EL (cell line): ENCODE measurements at places on chromosomes 12 and 14.

DNA sequence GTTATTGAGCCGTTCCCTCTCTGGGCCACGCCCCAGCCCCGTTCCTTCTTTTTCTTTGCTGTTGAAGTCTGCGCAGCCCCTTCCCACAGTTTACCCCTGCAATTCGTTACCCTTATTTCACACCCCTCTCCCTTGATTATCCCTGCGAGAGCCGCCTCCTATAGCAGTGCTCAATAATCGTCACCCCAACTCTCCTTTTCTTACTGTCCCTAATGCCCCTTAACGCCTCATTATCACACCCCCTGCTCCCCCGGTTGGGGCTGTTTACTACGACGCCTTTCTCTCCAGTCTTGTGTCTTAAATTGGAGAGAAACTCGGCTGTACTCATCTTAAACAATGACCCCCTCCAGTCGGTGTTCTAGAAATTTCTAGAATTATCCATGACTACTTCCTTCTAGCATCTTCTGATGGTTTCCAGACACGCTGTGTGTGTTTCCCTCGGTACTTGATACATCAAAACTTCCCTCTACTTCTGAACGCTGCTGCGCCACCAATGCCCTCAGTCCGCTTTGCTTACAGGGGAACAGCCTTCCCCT is 713 bp upstream of the FBXL14 start:
- DNase-seq, result no peak

- DNase-seq, result peak; percentile 82
Observed at GRCh38 chr14:71651228-71651627, 281.0 kb upstream of the RGS6 start.

- peak; percentile 84 for DNase-seq
Observed at GRCh38 chr14:53022593-53022992, 71.7 kb upstream of the FERMT2 start.

DNA sequence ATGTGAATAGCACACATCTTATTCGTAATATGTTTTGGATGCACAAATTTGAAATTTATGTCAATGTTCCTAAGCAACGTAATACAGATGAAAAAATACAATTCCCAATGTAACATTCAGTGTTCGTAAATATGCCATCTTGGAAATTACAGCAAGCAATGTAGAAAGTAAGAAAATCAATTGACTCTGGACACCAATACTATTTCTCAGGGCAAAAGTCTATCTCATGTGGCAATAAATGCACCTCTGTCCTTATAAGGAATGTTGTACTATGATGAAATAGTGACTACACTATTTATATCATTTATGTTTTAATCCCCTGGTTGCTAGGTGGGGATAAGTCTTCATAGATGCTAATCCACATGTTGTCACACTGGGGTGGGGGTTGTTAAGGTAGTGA is 251.2 kb downstream of the GXYLT1 start:
- no peak for DNase-seq

- DNase-seq, result no peak
Observed at GRCh38 chr12:118611295-118611694, 234.9 kb downstream of the SUDS3 start.

GRCh38 chr14:67483579-67484285 is 4.8 kb downstream of the TMEM229B start:
- DNase-seq, result no peak

- peak; percentile 8 for DNase-seq
Observed at GRCh38 chr14:50109342-50109741, 7.0 kb downstream of the VCPKMT start.

DNA sequence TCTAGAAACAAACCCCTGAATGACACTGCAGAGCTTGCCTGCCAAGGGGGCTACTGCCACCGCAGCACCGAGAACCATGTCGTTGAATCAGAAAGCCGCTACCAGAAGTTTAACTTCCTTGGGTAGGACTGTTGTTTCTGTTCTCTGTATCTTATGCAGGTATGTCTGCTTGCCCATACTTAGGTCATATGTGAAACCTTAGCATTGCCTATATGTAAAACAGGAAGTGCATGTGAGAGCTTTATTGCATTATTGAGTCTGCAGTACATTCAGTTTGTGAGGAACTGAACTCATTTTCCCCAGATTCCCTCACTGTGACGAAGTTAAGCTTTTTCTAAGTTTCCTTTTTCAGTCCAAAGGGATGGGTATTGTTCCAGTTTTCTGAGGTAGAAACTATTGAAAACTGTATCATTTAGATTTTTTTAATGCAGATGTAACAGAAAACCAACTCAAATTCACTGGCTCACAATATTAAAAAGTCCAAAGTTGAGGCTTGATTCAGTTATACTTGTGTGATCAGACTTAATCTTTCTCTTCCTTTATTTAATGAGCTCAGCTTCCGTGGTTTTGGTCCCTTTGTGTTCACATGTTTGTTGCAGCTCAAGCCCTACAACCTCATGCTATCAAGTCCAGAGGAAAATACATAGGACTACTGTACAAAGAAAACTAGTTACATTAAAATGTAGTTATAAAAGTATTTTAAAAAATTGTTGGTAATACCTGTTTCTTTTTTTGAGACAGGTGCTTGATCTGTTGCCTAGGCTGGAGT is 6.9 kb downstream of the FBXO34 start:
- no peak for DNase-seq

DNA sequence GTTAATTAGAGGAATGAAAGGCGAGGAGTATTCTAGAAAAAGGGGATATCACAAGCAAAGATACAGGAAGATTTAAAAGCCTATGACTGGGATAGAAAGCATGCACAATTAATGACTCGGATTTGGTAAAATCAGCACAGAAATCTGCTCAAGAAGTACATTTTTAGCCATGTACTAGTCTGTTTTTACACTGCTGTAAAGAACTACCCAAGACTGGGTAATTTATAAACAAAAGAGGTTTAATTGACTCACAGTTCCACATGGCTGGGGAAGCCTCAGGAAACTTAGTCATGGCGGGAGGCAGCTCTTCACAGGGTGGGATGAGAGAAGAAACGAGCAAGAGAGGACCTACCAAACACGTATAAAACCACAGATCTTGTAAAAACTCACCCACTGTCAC is 716.3 kb upstream of the MDGA2 start:
- DNase-seq, result no peak

GRCh38 chr12:123854232-123854631 is 92.1 kb downstream of the DNAH10 start:
- DNase-seq, result no peak

GRCh38 chr12:73514672-73515071 is 1023.0 kb upstream of the ATXN7L3B start:
- DNase-seq, result no peak

GRCh38 chr12:18246066-18246465 is 15.3 kb upstream of the PIK3C2G start:
- no peak for DNase-seq

DNA sequence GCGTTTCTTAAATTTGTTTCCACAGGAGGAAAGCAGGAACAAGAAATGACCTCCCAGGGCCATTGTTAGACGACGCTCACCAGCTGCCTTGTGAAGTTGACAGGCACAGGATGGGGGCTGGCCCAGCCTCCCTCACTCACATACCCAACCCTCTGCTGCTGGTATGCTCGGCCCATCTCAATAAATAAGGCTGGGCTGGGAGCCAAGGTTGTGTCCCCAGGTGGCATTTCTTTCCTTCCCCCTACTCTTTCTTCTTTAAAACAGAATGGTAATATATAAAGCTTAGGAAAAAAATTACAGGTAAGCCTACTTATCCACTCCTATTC is 93.0 kb downstream of the ACTN1 start:
- DNase-seq, result no peak

DNA sequence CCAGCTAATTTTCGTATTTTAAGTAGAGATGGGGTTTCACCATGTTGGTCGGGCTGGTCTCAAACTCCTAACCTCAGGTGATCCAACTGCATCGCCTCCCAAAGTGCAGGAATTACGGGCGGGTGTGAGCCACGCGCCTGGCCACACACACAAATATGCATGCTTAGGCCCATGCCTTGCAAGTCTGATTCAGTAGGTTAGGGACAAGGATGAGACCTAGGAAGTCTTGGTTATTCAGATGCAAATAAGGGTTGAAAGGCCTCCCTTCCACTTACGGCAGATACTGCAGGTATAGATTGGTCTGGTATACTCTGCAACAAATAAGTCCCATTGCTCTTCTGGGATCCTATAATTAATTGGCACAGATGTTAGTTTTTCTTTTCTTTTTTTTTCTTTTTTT is 32.9 kb downstream of the TXNRD1 start:
- no peak for DNase-seq

DNA sequence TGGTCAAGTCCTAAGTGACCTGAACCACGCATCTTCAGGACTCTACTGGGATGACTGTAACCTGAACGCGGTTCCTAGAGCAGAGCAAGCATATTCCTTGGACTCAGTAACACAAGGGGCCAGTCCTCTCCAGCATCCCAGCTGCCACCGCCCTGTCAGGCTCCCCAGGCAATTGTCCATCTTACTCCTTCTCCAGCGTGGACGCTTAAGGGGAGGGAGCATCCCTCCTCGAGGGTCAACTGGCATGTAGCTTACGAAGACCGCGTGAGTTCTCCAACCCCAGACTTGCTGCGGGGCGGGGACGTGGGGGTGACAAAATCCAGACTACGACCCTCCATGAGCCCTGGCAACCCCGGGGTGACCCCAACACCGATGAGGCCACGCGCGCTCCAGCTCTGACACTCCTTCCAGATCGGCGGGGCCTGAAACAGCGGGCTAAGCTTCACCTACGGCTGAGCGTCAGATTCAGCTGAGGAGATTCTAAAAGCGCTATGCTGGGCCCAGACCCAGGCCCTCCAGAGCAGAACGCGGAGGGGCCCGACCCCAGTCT is 846 bp upstream of the MTHFD1 start:
- peak; percentile 42 for DNase-seq

- no peak for DNase-seq
Observed at GRCh38 chr12:111268738-111269572, 99.9 kb downstream of the PHETA1 start.

DNA sequence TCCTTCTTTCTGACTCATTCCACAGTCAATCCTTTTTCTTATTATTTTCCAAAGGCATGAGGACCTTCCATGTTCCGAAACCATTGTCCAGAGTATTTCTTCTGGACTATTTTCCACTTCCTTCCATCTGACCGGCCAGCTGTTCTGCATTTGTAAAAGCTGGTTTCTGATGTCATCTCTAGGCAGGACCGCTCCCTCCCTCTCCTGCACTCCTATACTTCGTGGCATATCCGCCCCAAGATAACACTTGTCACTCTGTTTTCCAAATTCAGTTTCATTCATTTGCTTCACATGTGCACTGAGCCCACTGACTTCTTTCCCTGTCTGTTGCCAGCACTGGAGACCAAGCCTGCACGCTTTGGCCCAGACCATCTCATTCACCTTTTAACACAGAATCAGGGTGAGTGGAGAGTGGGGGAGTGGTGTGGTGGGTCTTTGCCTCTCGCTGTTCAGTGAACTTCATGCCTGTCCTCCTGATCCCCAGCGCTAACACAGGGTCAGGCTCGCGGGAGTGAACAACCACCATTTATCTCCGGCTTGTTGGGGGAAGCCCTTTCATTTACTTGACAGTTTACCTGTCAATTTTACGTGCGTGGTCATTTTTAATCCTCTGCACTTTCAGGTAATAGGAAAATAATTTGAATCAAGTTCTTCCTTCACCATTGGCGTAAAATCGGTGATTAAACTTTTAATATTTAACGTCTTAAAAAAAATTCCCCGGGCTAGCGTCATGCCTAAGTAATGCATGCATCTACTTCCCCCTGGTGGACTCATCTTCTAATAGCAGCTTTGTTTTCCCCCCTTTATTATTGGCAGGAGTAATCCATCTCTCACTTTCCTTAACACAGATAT is 52.5 kb downstream of the C12orf75 start:
- DNase-seq, result peak; percentile 75
